Left renal pelvis (tissue), 4 donors: ENCODE measurements at places on chromosomes 7 and 10.

GRCh38 chr7:12025246-12025645 is 185.8 kb upstream of the TMEM106B start:
- DNase-seq: no peak

DNA sequence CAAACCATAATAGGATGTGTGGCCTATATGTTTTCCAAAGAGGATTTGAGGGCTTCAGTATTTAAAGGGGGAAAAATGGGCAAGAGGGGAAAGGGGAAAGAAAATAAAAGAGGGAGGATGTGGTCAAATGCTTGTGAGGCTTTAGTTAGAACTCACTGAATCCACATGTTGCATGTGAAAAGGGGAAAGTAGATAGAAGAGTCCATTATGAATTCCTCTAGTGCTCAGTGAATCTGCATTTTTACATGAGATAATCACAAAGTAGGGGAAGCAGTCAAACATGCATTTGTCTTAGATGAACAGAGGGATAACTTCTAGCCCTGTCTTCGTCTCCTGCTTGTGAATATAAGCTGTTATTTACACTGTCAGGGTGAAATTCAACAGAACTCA is 24.6 kb upstream of the AKAP9 start:
- DNase-seq: no peak

- DNase-seq: no peak
Observed at GRCh38 chr7:72437061-72437585, 25.0 kb upstream of the CALN1 start.

DNA sequence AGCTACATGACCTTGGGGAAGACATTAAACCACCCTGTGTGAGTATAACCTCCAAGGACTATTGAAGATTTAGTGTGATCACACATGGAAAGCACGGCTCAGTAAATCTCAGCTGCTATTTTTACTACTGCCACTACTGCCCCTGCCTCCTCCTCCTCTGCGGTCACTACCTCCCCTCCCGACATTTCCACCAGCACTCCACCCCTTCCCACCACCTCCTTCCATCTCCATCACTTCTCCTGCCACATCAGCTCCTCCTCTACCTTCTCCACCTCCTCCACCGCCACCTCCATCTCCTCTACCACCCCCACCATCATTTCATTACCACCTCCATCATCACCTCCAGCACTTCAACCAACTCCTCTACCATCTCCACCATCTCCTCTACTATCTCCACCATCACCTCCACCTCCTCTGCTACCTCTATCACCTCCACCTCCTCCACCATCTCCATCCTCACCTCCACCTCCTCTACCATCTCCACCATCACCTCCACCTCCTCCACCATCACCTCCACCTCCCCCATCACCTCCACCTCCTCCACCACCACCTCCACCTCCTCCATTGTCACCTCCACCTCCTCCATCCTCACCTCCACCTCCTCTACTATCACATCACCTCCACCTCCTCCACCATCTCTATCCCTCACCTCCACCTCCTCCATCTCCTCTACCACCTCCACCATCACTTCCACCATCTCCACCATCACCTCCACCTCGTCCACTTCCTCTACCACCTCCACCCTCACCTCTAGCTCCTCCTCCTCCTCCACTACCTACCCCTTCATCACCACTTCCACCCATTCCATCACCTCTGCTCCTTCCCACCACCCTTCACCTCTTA is 69.4 kb downstream of the GRB10 start:
- DNase-seq: no peak

- DNase-seq: no peak
Observed at GRCh38 chr10:62010366-62010765, 108.9 kb downstream of the ARID5B start.

- DNase-seq: no peak
Observed at GRCh38 chr7:36986948-36987724, 262.8 kb upstream of the AOAH start.
